ENCODE measurements at places on chromosomes 2 and 18.

DNA sequence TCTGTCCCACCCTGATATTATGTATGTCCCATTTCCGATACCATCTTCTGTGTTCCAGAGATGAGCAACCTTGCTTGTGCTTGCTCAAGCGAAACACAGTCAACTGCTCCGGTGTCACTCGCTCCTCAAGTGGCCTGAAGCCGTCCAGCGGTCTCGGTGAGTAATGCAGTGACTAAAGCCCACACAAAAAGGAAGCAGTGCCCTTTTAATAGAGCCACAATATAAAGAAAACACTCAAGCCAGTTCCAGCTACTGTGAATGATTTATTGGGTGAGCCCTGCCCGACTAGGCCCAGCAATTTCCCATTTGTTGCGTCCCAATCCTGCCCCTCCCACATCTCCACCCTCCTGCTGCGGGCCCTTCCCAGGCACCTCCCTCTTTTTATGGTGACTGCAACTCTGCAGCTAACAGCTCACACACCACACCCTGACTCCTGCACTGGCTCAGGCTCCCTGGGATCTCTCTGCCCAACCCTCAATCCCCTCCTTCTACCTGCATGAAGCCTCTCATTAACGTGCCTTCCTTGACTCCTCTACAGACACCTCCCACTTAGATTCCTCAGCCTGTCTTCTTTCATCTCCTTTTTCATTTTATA, 44.2 kb upstream of the DSC1 start:
- DNase-seq = peak; percentile 75

DNA sequence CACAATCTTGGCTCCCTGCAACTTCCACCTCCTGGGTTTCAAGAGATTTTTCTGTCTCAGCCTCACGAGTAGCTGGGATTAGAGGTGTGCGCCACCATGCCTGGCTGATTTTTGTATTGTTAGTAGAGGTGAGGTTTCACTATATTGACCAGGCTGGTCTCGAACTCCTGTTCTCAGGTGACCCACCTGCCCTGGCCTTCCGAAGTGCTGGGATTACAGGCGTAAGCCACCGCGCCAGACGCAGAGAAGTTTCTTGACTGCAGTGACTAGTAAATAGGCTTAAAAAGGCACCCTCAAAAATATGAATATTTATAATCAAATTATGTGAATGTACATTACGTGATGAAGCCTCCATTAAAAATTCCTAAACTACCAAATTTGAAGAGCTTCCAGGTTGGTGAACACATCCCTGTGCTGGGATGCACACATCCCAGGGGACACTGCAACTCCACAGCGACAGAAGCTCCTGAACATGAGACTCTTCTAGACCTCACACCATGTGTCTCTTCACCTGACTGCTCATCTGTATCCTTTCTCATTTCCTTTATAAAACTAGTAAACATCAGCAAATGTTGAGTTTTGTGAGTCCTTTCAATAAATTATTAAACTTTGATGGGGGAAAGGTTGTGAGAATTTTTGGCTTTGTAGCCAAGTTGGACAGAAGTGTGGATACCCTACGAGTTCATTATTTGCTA, 203.3 kb upstream of the SPOPL start:
- DNase-seq = no peak

DNA sequence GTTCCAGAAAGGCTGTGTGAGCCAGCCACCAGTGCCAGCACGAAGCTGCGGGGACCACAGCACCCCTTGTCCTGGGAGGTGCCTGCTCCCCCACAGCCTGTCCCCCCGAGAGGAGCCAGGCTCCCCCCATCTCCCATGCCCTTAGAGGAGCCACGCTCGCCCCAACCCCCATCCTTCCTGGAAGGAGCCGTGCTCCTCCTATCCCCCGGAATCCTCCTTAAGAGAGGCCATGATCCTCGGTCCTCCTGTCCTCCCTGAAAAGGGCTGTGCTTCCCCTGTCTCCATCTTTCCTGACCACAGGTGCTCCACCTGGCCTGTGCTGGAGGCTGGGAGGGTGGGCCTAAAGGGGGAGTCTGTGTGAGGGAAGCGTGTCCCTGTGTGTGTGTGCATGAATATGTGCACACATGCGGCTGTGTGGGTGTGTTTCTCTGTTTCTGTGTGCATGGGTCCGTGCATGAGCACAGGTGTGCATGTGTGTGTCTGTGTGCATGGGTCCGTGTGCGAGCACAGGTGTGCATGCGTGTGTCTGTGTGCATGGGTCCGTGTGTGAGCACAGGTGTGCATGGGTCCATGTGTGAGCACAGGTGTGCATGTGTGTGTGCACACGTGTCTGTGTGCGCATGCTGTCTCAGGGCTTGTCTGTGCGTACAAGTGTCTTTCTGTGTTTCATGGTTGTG, 80.3 kb downstream of the RTP5 start:
- DNase-seq = no peak

DNA sequence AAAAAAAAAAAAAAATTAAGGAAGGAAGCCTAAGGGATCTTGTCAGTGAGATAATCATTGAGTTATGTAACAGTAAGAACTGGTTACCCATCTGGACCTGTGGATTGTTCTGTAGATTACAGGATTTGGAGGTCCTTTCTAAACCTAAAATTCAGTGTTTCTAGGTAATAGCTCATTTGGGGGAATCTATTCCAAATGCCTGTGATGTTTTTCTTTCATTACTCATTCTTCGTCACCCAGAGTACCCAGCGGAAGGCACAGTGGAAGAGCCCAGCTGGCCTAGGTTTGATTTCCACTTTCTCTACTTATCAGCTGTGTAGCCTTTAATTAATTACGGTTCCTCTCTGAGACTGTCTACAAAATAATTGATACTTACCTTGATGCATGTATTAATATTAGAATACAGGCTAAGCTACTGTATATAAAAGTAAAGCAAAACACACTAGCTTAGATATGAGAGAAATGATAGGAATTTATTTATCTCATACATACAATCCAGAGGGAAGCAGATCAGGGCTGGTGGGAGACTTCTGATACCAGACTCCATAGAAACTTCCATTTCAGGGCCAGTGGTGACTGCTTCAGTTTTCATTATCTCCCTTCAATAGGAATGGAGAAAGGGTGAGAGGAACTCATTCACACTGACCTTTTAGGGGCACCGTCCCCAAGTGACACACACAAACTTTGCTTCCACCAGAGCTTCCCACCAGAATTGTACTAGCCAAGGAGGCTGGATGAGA, 115.8 kb upstream of the NOSTRIN start:
- no peak for DNase-seq

- DNase-seq = no peak
Observed at GRCh38 chr2:64457524-64457923, 3.6 kb downstream of the LGALSL start.

DNA sequence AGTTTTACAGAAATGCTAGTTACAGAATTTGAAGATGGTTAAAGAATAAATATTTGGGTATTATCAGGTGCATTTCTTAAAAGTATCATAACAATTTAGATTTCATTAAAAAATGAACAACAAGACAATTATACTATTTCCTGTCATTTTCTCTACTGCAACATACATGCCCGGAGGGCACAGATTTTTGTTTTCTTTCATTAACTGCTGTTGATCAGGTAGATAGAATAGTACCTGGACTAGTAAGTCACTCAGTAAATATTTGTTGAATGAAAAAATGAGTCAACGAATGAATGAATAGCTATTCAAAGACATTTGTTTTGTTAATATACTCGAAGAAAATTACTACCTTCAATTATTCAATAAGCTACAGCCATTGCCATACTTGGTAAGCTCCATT, 531.2 kb upstream of the VRK2 start:
- no peak for DNase-seq

DNA sequence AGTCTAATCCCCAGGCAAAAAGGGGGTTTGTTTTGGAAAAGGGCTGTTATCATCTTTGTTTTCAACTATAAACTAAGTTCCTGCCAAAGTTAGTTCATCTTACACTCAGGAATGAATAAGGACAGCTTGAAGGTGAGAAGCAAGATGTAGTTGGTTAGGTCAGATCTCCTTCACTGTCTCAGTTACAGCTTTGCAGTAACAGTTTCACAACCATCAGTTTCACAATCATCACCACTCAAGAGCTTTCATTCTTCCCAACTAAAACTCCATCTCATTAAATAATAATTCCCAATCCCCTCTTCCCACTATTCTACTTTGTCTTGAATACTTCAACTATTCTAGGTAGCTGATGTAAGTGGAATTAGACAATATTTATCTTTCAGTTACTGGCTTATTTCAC, 200.9 kb downstream of the NYAP2 start:
- DNase-seq = peak; percentile 21

DNA sequence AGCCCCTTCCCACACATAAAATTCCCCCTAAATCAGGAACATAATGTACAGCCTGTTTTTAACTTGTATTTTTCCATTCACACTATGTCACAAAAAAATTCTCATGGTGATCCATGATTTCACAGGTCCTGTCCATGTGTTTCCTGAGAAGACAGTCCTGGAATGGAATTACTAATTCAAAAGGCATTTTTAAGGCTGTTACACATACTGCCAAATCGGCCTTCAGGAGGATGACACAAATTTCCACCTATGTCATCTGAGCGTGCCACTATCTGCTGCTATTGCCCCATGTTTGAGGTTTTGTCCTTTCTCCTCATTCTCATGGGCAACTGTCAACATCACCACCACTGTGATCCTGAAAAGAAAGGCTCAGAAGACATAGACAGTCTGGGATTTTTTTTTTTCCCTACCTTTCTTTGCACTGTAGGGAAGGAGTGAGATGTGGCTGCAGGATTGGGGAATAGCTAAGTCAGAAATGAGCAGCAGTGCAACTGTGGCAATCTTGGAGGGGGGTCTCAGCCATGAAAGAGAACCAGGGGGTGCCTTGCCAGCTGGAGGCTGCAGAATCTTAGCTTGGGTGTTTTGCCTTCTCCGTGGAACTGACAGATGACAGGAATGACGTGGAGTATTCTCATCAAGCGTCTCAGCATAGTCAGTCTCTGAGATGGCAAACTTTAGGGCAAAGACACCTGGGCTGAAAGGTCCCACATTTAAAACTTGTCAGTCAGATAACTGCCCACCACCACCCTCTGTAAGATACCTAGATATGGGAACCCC, 73.4 kb downstream of the MARCHF4 start:
- DNase-seq = peak; percentile 94

- DNase-seq = peak; percentile 50
Observed at GRCh38 chr2:217993138-217993537, 9.7 kb downstream of the TNS1 start.

GRCh38 chr2:86000938-86001312, 104.8 kb downstream of the POLR1A start:
- no peak for DNase-seq

GRCh38 chr2:108855194-108855593, 68.6 kb downstream of the CCDC138 start:
- no peak for DNase-seq

DNA sequence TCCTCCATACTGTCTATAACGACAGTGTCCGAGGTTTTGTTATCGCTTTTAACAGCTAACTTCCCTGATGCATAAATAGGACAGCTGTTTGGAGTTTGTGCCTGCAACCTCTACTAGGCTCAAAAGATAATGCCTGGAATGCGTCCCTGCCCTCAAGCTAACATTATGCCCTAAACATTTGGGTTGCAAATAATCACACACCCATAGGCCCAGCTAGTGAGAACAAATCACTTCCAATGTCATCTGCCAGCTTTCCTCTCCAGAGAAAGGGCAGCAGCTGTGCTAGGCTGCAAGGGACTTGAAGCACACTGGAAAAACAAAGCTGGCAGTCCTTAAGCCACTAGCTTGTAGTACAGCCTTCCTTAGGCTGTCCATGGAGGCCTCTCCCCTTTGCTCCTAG, 201.8 kb upstream of the LYPD1 start:
- no peak for DNase-seq

DNA sequence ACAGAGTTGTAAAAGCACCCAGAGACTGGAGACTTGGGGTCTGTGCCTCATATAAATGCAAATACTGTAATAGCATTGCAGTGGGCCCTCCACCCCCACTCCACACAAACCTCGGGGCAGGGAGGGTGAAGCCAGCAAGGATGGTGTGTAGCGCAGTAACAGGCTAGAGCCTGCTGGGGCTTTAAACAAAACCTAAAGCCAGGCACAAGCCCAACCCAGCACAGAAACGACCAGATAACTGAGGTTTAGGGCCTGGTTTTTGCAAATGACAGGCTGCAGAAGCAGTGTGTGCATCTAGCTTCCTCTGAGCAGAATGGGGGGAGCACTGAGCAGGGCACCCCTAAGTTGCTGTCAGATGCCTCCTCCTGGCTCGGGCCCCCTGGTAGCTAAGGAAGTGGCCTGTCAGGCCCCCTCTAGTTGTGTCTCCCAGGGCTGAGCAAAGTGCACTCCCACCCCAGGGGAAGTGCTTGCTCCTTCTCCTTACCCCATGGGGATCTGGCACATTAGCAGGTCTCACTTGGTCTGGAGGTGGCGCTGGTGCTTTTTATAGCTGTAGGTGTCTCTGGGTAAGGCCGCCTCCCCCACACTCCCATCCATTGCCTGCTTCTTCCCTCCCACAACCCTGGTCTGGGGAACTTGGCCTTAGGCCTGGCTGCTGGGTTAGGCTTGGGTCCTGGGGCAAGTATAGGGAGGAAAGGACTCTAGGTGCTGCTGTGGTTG, 135.1 kb downstream of the CELF4 start:
- DNase-seq = no peak

DNA sequence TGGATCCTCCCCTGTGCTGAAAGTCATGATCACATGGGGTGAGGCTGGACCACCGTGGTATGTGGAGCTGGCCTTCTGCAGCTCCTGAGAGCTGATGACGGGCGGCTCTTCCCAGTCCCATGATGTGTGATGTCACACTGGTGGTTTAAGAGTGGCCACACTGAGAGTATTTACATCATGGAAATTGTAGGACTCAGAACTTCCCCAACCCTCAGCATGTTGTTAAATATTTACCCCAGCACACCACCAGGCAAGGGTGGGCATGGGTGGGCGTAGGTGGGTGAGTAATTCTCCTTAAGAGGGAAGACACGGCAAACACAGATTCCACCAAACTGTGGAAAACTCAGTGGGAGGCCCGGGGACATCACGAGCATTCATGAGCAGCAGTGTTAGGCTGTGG, 106.8 kb downstream of the ALPK2 start:
- DNase-seq = no peak

DNA sequence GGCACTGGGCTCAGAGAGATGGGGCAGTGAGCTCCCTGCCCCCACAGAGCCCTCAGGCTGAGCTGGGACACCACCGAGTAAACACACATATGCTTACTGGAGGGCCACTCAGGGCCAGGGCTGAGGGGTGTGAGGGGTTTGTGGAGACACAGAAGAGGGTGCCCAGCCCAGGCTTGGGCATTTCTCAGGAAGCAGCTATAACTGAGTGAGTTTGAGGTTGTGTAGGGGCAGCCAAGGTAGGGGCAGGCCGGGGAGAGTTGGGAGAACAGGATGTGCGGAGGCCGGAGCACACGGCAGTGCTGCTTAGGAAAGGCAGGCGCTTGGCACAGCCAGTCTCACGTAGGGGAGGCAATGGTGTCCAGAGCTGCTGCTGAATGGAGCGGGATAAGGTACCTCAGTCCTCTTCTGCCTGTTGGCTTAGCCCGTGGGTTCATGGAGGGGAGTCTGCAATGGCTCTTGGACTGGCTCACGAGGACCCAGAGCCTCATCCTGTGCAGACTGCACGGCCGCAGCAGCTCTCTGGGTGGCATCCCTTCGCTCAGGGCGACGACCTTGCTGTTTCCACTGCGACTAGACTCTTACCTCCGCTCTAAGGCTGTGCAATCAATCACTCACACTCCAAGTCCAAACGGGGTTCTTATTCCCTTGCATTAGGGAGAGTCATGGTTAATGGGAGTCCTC, 466.1 kb upstream of the HS6ST1 start:
- DNase-seq = no peak
